ENCODE measurements at places on chromosomes 3 and 15.
A peak's percentile ranks its signal among the peaks of the same experiment; 100 is the strongest.

DNA sequence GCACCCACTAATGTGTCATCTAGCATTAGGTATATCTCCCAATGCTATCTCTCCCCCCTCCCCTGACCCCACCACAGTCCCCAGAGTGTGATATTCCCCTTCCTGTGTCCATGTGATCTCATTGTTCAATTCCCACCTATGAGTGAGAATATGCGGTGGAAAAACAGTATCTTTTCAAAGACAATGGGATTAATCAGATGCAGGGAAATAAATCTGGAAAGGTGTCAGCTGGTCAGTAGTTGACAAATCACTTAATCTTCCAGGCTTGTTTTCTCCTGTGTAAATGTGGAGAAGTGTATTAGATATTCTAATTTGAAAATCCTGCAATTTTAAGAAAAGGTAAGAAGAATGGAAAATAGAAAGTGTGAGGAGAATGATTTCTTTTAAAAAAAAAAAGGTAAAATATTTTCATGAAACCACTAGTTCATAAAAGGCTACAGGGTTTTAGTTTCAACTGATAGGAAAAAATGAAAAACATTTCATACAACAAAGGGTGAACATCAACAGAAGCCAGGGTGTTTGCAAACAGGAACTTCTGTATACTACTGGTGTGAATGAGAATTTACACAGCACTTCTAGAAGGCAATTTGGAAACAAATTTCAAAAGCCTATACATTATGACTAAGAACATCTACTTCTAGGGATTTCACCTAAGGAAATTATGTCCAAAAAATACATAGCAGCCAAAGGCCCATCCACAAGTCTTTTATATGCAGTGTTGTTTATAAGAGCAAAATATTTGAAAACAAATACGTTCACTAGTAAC, 113.5 kb downstream of the CBLB start:
- no peak for DNase-seq

DNA sequence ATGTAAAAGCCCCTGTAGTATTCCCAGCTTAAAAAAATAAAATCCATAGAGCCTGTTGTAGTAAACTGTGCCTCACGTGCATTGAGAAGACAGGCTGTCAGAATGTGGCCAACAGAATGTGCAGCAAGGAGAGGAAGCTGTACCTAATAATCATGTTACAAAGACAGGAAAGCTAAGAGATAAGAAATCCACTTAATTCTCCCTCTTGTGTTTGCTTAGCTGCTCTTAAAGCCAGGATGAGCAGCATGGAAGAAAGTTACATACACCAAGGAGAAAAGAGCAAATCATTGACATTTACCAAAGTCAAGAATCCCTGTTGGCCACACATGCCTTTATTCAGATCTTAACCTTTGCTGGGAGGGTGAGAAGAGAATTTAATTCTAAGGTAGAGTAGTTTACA, 85.9 kb downstream of the TNIK start:
- DNase-seq = peak; percentile 69

GRCh38 chr3:193554811-193555210, at the start of gene ATP13A4:
ATP13A4 (minus strand) TSS chr3:193554895; CDS start chr3:193554799, 96 bp downstream.
- DNase-seq = no peak

- no peak for DNase-seq
Observed at GRCh38 chr3:12578742-12579141, 21.9 kb downstream of the MKRN2 start.

DNA sequence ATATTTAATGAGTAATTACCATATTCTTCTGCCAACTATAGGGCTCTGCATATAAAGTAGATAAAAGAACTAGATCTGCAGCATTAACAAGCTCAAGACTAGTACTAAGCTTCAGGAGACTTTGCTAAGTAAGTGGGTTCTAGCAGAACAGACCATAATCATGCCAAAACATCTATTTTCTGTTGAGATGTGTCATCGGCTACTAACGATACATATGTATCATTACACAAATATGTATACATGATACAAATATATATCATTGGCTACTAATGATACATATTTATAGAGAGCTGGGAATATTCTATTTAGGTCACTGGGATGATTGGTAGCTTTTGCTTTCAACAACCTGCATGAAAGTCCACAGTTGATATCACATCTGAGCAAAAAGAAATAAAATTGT, 185.8 kb upstream of the DCBLD2 start:
- no peak for DNase-seq

DNA sequence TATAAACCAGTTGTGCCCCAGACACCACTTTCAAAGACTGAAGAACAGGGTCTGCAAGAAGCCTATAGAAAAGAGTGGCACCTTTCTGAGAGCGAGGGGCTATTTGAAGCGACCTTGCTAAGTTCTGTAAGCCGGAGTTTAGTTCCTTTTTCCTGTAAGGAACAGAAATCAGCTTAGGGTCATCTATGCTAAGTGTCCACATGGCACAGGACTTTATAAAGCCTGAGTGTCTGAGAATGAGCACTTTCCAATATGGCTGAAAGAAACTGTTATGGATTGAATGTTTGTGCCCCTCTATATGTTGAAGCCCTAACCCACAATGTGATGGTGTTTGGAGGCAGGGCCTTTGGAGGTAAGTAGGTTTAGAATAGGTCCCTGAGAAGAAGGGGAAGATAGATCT, 4.0 kb upstream of the A4GNT start:
- no peak for DNase-seq

DNA sequence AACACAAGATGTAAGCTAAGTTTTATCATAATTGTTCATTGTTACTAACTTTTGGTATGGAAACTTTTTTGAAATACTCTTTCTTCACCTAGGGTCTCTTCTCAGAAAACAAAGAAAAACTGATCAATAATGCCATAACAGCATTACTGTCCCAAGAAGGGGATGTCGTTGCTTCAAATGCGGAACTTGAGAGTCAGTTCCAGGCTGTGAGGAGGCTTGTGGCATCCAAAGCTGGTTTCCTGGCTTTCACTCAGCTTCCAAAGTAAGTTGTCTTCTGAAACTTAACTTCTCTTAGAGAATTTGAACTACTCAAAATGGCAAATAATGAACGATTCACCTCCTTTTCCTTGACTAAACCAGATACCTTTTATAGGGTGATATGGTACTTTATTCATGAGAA, 39.3 kb downstream of the DNAJC13 start:
- no peak for DNase-seq

Data from NCI-H524 treated with DMSO at 0.1 percent for 48 hours (cell line).